ENCODE measurements at places on chromosomes 1 and 21. TPM values are rescaled to one million over a fixed set of nuclear protein-coding genes. Genes with fewer than 3 reads are reported as not detected.

DNA sequence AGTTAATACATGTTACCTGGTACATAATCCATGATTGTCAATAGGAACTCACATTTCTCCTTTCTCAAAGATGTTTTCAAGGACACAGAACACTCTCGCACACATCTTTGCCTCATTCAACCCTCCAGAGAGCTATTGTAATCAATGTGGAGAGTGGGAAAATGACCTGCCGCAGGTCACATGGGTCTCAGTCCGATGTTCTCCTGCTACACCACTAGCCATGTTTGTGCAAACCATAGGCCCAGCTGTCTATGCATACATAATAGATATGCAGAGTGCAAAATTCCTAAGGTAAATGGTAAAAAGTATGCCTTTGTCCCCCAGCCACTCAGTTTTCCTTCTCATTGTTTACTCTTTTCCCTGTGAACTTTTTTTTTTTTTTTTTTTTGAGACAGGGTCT, 89.2 kb downstream of the ADSS2 start:
- H3K36me3 ChIP-seq = no peaks in the 10 kb centered on the region
- H3K27me3 ChIP-seq = no peaks in the 10 kb centered on the region
- H3K4me1 ChIP-seq = no peaks in the 10 kb centered on the region
- no peak for DNase-seq

- no peak for DNase-seq
- no peaks in the 10 kb centered on the region for H3K36me3 ChIP-seq
- no peaks in the 10 kb centered on the region for H3K27me3 ChIP-seq
- no peak overlapping the region for H3K27ac ChIP-seq
- H3K4me3 ChIP-seq = no peak overlapping the region
- H3K4me1 ChIP-seq = no peaks in the 10 kb centered on the region
Measured at GRCh38 chr1:40563266-40563665, 31.8 kb downstream of the ZNF684 start.

GRCh38 chr1:58782178-58783089, 1.4 kb downstream of the JUN start:
- peak; percentile 43 for DNase-seq
- peak overlapping the region; percentile 95 for H3K27ac ChIP-seq
- peak overlapping the region; percentile 97 for H3K4me3 ChIP-seq
- H3K27me3 ChIP-seq = peaks cover 4% of the 10 kb centered on the region

DAB1 gene
- not detected for polyA plus RNA-seq

SPRR2F gene
- not detected for polyA plus RNA-seq

CD244 gene
- 3.9 TPM for polyA plus RNA-seq

LAMC2 gene
- not detected for polyA plus RNA-seq
